Umbilical cord (tissue), 2 donors: ENCODE measurements at places on chromosomes 12 and 14. TPM values are rescaled to one million over a fixed set of nuclear protein-coding genes. Genes with fewer than 3 reads are reported as not detected.
A peak's percentile ranks its signal among the peaks of the same experiment; 100 is the strongest.

The PACS2 gene
- total RNA-seq = 17.8 TPM

The INHBE gene
- total RNA-seq = 1.4 TPM

- DNase-seq = no peak
These were observed 87.2 kb downstream of the PAPLN start for GRCh38 chr14:73324533-73324932.

DNA sequence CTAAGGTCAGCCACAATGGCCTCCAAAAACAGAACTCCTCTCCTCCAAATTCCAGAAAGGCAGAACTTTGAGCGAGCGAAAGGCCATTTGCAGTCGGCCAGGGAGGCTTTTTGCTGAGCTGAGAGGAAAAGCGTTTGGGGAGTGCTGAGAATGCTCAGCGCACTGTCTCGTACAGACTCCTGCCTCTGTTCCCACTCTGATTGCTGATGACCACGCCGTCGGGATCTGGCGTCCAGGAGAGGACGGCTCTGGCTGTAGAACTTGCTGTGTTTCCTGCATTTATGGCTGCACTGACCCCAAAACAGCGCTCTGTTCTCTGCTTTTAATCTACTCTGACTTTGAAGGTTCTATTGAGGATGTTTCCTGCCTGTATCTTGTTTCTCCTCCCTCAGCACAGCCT, 82.4 kb upstream of the WSCD2 start:
- no peak for DNase-seq

DNA sequence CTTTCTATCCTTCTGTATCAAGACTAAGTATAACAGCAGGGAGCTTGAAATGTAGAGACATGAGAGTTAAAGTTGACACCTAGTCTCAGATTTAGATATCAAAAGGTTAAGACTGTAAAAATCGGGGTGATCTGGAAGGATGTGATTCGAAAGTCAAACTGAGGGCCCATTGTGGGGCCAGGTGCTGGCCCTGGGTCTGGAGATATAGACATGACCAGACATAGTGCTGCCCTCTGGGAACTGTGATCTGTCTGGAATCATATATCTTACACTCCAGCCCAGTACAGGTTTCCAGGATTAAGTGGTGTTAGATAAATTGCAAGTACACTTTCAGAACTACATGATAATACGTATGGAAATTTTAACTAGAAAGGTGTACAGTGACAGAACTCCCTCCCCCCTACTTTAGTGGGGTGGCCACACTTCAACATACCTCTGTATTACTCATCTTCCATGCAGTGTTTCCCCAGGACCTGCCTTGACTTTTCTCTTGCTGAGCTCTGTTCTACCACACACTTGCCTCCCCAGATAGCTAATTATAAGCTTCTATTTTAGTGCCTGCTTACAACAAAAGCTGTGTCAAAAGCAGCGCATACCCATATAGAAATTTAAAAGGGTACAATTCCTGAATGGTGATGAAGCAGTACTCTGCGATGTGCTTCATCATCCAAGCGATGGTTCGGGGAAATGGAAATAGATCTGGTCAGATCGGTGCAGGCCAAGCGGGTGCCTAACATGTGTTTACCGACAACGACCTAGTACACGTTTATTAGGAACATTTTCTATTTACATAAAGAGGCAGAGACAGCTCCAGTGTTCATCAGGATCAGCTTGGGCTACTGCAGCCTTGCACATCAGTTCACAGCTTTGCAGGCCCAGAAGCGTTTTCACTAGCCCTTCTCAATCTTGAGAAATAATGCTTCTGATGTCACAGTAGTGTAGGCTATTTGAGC, 68.7 kb downstream of the ARF6 start:
- DNase-seq = no peak

DNA sequence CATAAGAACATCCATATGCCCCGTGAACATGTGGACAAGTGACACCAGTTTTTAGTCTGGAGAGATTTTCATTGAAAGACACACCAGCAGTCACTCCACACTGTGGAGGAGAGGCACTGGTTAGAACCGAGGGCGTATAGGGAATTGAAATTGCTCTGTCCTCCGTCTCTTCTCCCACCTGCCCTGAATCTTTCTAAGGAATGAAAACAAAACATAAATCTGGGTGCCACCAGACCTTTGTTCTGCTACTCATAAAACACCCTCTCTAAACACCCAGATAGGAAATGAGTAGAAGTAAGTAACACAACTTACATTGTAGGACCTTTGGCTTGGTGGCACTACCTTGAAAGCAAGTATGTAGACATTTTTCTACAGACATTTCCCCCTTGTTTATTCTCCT, 37.1 kb upstream of the STON2 start:
- DNase-seq = no peak

- no peak for DNase-seq
These were observed 6.1 kb upstream of the BCL2L14 start for GRCh38 chr12:12064596-12064995.

DNA sequence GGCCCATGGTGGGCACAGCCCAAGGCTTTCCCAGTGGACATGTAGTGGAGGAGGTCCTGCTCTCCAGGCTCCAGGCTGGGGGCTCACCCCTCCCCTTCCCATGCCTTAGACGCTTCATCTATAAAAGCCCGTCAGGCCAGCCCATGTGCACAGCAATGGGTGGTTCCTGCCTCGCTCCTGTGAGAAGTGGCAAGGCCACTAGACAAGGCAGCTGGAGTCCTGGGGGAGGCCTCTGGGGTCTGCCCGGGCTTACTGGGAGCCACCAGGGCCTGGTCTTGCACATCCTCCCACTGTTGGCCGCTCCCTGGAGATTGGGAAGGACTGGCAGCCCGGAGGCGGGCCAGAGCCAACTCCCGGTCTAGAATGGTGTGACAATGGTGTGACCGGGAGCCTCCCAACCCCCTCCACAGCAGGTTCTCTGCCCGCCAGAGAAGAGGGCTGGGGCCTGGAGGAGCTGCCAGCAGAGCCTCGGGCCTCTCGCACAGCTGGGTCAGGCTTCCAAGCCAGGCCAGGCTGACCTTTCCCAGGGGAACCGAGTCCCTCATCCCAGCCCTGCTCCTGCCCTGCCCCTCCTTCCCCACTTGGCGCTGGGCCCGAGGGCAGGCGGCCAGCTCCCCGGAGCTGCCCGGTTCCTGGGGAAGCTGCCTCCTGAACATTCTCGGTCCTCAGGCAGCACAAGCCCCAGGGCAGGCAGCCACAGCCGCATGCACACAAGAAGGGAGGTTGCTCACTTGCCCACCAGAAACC, 97.9 kb downstream of the RFLNA start:
- DNase-seq = peak; percentile 89
